Ascending aorta (tissue), 2 donors: ENCODE measurements at places on chromosomes 7 and 10.

DNA sequence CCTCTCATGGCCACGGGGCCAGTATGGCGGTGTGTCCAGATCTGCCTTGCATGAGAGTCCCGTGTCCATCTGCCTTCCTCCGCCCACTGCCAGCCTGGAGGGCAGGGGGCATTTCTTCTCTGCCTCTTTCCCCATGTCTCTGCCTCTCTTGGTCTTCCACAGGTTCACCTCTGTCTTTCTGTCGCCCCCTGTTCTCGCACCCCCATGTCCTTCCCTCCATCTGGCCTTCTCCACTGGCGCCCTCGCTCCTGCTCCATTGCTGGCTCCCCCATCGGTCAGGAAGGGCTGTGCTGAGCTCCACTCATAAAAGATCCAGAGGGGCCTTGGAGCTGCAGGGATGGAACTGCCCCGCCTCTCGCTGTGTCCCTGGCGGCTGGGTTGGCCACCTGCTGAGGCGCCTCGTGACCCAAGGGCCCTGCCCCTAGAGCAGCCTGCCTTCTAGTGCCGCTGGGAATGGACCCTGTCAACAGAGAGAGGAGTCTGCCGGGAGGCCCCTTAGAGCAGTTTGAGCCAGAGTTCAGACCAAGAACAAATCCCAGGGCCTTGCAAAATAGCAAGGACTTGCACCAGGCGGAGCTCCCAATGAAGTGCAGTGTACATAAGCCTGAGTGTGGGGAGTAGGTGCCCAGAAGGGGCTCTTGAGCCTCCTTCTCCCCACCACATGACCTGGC is 42.0 kb downstream of the GOLGA7B start:
- DNase-seq = no peak

- DNase-seq = no peak
Observed at GRCh38 chr10:2340831-2341647, 603.7 kb upstream of the ADARB2 start.

GRCh38 chr7:2231992-2232765 is 566 bp downstream of the MAD1L1 start:
- DNase-seq = no peak

DNA sequence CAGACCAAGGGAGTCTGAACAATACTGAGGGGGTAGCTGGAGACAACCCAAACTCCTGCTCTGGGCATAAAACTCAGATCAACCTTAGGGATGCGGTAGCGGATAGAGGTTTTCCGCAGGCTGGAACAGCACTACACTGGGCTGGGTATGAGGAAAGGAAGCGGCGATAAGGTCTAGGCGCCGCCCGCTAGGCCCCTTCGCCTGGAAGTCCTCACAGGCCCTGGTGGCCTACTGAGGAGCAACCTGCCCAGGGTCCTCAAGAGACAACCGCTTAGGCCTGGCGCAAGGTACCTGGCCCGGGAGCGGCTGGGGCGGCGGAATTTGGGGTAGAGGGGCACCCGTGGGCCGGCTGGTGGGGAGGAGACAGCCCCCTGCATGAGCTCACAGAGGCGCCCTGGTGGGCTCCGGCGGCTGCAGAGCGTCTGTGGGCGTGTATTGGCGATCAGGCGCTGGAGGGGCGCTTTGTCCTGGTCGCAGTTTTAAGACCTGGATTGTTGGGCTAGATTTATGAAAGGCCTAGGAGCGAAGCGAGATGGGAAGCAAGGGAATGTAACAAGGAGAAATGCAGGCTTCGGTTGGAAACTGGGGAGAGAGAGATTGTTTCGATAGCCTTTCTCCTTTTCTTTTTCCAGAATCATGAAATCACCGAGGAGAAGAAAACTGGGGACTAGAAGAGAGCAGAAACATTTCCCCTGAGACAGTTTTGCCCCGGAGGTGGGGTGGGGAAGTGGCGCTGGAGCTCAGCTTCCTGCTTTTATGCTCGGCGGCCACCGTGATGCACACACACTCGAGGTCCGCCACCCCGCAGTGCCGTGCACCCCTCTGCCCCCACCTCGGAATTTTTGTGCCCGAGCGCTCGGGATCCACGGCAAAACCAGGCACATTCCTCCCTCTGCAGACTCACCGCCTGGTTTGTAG is 2.4 kb upstream of the NKX2-3 start:
- DNase-seq = no peak

DNA sequence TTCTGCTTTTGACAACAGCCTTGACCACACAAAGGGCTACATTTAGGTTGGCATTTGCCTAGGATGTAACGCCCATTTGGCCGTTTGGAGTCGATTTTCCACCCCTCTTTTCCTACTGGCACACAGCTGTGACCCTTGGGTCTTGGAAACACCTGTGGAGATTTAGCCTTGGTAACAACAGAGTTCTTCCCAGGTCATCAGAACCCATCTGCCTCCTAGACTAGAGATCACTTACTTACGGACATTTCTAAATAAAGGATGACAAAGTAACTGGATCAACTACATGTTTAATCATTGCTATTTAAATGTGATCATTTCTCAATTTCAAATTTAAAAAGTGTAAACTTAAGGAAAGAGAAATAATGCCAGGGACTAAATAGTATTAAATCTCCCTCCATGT is 42.0 kb upstream of the SVIL start:
- no peak for DNase-seq

DNA sequence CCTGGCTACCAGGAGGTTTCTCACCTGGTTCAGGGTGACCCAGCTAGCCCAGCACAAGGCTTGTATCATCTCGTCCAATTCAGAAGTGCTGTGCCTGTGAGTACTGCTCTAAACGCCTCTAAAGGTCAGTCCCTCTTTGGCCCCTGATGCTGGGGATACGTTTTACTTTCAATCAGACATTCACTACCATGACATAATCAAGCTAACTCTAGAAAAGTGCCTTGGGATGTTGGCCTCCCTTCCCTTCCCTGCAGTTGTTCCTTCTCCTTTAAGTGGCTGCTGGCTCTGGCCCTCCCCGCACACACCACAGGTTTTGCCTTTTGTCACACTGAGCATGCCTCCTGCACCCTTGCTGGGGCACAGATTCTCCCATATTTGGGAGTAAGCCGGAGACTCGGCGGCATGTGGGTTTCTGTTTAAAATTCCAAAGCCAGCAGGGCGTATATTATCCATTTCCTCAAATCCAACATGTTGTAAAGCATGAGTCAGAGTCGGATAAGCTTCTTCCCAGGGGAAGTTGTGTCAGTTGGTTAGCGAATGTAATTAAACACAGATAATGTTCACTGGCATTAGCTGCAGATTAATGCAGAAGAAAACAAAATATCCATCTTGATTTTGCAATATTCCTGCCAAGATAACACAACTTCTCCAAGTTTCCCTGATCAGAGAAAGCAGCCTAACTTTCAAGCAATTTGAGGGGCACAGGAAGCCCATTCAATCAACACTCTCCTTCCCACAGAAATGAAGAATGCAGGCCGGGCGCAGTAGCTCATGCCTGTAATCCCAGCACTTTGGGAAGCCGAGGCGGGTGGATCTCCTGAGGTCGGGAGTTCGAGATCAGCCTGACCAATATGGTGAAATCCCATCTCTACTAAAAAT is 31.8 kb upstream of the VCL start:
- DNase-seq = peak; percentile 95
